ENCODE measurements at places on chromosomes 11 and 22.

DNA sequence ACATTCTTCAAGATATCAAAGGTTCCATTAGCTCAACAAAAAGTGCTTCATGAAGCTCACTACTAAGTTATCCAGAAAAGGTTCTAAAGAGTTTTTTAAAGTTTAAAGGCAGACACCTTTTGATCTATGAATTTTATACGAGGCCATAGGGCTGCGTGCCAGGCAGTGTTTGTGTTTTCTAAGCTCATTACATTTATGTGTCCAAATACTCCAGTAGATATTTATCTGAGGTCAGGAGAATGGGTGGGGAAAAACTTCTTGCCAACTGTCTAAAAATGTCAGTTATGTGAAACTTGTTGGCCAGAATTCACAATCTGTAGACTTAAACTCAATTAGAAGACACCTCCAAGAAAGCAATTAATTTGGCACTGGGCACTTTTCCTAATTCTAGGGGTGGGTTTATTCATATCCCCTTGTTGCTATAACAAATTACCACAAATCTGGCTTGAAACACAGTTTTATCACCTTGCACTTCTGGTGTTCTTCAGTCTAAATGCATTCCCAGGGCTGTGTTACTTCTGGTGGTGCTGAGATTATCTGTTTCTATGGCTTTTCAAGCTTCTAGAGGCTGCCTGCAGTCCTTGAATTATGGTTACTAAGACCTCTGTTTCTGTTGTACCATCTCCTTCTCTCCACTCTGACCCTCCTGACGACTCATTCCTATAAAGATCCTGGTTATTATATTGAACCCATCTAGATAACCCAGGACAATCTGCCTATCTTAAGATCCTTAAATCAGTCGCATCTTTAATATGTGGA lies 1030.4 kb upstream of the CNTN5 start:
- no peak for DNase-seq

DNA sequence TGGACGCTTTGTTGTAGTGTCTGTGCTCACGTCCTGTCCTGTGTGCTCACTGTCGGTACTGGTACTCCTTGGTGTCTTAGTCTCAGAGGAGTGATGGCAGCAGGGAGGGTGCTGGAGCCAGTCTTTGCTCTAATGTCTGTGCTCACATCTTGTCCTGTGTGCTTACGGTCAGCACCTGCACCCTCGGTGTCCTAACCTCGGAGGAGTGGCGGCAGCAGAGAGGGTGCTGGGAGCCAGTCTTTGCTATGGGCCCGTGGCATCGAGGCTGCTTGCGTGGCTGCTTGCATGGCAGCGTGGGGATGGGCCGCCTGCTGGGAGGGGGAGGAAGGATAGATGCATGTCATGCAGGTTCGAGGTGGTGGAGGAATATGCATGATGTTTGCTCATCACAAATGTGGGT lies 12.7 kb downstream of the IGHMBP2 start:
- no peak for DNase-seq

DNA sequence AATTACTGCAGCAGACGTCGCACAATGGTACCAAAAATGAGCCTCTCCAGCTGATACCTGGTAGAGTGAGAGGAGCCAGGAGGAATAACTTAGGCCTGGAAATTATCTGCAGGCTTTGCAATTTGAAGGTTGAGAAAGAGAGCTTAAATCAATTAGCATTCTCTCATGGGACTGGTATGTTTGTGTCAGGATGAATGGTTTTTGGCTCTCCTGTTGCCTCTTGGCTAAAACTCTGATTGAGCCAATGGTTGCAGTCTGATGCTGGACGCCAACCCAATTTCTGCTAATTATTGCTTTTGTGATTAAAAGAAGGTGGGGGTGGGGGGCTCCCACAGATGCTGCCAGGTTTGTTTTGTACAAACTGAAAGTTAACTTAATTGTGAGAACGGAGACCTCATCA lies 12.5 kb upstream of the NELL1 start:
- no peak for DNase-seq

DNA sequence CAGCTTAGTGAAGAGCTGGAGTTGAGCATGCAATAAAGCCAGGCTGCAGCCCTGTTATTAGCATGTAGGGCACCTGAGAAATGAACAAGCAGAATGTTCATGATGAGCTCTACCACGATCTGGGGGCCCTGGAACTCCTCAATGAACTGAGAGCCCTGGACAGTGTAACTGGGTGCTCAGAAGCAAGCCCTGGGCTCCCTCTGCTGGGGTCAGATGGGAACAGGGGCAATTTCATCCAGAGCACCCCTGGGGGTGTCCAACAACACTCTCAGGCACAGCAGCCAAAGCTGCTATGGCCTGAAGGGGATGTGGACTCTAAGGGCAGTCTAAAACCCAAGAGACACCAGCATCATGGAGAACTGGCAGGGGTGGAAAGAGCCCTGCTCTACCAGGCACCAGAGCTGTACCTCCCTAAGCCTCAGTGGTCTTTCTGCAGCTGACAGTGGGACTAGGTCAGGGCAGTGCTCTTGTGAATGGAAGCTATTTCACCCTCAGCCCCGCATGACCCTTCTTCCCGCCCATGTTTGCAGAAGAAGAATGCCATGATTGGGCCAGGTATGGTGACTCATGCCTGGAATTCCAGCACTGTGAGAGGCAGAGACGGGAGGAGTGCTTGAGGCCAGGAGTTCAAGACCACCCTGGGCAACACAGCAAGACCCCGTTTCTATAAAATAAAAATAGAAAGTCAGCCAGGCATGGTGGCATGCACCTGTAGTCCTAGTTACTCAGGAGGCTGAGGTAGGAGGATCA lies 28.9 kb downstream of the THOC5 start:
- peak; percentile 38 for DNase-seq

DNA sequence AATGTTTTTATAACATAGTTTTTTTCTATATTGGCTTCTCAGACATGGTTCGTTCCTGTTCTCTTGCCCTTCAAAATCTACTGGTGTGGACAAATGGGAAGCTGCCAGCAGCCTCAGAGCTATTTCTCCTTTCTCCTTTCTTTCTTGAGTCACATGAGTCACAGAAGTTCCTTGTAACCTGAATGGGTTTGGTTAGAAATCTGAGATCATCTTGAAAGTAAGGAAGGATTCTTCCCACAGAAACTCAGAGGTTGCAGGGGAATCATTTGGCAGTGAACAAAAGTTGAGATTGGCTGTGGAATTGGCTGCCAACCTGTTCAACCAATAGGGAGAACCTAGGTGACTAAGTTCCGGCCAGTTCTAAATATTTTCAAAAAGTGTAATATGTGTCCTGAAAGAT lies 12.5 kb downstream of the PLET1 start:
- no peak for DNase-seq

GRCh38 chr11:125923012-125923579 lies 18.8 kb downstream of the DDX25 start:
- peak; percentile 60 for DNase-seq

DNA sequence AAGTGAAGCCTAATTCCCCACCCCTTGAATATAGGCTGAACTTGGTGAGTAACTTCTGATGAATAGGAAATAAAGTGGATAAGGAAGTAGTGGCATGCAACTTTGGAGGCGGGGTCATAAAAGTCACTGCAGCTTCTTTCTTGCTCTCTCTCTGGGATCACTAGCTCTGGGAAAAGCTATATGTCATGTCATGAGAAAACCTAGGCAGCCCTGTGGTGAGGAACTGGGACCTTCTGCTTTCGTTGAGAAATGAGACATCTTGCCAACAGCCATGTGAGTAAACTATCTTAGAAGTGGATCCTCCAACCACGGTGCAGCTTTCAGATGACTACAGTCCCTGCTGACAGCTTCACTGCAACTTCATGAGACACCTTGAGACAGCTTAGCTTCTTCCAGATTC lies 15.7 kb downstream of the ZNF214 start:
- no peak for DNase-seq

DNA sequence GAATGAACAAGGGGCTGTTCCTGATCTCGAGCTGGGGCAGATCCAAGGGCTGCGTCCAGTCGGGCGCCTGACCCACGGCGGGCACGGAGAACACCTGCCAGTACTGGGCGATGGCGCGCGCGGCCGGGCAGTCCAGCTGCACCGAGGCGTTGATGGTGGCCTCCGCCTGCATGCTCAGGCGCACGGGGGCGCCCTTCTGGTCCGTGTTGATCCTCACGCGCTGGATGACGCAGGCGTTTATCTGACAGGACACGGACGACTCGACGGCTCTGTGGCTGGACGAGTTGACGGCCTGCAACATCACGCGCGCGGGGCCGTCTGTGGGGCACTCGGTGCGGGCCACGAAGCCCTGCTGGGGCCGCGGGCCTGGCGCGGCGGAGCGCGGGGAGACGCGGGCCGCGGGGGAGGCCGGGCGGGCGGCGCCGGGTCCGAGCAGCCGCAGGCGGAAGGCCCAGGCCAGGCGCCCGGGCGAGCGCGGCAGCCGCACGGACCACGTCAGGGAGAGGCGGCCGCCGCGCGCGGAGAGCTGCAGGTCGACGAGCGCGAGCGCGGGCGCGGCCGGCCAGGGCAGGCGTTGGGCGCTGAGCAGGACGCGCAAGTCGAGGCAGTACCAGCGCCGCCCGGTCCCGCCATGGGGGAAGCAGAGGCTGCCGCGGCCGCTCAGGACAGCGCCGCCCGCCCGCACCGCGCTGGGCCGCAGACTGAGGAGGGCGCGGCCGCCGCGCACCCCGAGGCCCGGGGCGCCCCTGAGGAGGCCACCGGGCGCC lies 511 bp downstream of the PKDREJ start:
- DNase-seq: peak; percentile 43

- no peak for DNase-seq
Measured at GRCh38 chr11:76676636-76677457, 6.3 kb upstream of the LRRC32 start.

DNA sequence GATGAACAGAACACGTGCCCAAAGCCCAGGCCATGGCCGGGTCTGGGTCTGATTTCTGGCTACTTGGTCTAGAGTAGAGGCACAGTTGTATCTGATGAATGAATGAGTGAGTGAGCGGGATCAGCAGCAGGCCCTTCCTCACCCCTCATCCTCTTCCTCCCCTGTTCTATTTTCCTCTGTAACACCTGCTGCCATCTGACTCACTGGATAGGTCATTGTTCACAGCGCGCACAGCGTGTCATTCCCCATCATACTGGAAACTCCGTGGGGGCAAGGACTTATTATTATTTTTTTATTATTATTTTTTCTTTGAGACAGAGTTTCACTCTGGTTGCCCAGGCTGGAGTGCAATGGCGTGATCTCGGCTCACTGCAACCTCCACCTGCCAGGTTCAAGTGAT lies 13.9 kb downstream of the NCF4 start:
- DNase-seq: no peak

- no peak for DNase-seq
Measured at GRCh38 chr11:126466236-126467045, 111.0 kb downstream of the ST3GAL4 start.

- DNase-seq: no peak
Measured at GRCh38 chr11:94150704-94151685, 22.4 kb downstream of the PANX1 start.

DNA sequence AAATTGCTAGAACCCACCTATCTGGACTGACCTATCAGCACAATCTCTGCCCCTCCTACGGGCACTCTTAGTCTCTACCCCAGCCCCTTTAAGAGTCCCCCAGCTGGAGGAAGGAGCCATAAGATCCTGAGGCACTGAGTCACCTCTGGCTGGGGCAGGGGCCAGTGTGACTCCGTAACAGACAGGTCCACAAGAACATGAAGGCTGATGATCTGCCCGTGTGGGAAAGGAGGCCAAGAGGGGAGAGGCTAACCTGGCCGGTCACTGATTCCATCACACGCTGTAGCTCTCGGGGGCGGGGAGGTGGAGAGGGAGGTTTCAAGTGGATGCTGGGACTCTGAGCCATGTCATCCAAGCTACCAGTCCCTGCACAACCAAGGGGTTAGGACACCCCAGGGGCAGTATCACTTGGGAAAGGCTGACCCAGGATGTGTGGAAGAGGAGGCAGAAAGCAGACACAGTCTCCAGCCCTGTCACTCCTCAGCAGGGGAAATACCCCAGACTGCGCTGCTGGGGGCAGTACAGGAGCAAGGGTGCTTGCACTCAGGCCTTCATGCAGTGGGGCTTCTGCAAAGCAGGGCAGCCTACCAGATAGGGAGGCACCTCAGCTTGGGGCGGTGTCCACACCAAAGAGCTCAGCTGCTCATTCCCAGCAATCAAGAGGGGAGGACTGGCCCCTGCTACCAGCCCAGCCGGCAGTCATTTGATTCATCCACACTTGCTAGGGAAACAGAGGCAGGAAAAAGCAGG lies 22.3 kb downstream of the ARHGAP1 start:
- DNase-seq: no peak

- peak; percentile 74 for DNase-seq
Measured at GRCh38 chr11:122843281-122844141, 5.2 kb downstream of the CRTAM start.

- DNase-seq: no peak
Measured at GRCh38 chr11:86249307-86250098, 5.0 kb downstream of the EED start.

GRCh38 chr11:43418197-43418596 lies 59.5 kb downstream of the TTC17 start:
- DNase-seq: no peak

GRCh38 chr11:34499719-34500500 lies 13.7 kb downstream of the ELF5 start:
- DNase-seq: no peak

DNA sequence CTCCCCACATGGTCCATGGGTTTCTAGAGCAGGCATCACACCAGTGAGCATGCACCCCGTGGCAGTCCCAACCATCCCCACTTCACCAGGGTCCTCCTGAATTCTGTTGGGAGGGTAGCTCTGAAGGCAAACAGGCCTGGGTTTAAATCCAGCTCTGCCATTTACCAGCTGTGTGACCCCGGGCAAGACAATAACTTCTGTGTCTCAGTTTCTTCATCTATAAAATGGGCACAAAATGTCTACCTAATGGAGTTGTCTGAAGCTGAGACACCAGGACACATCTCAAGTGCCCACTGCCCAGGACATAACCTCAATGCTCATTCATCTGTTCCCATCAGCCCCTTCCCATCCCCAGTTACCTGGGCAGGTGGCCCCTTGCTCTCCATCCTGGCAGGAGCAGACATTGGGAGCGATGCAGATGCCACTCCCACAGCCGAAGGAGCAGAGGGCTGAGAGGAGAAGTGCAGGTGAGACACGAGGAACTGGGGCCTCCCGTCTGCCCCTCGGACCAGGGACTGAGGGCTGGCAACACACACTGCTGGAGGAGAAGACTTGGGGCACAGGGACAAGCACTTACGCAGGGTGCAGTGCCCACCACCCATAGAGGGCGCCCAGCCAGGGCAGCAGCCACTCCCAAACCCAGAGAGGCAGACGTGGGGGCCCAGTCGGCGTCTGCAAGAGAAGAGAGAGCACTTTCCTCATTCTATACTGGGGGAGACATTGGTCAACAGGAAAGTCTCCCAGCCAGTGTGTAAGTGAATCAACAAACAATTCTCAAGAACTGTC lies 4.0 kb downstream of the VWCE start:
- no peak for DNase-seq

GRCh38 chr11:48272606-48273005 lies 8.9 kb downstream of the OR4X1 start:
- no peak for DNase-seq

DNA sequence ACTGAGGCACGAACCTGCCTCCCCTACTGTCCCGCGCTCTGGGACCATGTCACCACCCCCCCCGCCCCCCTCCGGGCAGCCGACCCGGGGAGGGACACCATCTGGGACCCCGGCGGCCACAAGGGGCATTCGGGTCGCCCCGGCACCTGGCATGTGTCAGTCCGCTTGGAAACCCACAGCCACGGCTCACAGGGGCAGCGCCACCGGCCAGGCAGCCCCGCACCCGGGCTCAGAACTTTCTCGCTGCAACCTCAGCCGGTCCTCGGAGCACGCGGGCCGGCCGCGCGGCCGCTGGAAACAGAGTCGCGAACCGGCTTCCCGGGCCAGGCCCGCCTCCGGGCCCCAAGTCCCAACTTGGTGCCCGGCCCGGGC lies 159.9 kb upstream of the GRK3 start:
- no peak for DNase-seq

- DNase-seq: no peak
Measured at GRCh38 chr22:29343313-29343805, 27.9 kb upstream of the RASL10A start.

- no peak for DNase-seq
Measured at GRCh38 chr11:1087961-1088926, 13.6 kb downstream of the MUC2 start.
